Vagina (tissue), 2 donors: ENCODE measurements at places on chromosomes 13 and 19.

DNA sequence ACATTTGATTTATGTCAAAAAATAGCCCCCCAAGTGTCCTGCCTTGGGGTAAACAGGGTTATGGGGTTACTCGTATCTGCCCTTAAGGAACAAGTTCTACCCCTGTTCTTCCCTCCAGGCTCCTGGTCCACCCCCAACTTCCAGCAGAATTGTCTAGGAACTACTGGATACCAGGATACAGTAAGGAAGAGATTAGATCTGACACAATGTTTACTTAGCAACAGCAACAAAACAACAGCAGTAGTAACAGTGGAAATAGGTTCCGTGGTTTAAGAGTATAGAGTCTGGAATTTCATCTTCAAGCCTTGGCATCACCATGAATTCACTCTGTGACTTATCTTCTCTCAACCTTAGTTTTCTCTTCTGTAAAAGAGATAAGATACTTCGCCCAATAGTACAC lies 1.7 kb upstream of the FAM98C start:
- DNase-seq: no peak

DNA sequence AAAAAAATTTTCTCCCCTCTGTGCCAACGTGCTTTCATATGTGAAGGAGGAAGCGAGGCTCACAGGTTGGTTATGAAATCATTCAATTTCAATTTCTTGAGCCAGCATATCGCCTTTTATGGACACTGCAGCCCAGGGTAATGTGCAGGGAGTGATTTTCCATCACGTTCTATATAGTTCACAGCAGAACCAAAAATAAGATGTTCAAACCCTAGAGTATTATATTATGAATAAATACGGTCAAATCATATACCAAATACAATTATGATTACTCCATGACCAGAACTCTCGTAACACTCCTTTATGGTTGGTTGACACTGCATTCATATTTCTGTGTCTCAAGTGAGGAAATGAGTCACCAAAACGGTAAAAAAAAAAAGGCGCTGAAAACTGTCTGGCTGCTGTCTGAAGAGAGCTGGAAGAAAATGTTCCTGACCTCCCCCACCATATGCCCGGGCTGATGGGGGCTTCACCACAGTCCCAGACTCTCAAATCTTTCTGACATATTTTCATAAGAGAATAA lies 75.8 kb upstream of the UBAC2 start:
- no peak for DNase-seq

DNA sequence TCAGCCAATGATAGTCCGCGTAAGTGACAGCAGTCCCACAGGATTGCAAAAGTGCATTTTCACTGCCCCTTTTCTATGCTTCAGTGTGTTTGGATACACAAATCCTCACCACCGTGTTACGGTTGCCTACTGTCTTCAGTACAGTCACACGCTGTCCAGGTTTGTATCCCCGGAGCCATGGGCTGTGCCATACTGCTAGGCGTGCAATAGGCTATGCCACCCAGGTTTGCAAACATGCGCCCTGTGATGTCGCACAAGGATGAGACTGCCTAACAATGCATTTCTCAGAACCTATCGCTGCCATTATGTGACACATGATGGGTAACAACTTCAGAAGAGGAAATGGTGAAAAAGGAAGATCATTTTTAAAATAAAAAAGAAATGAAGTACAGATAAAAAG lies 16.8 kb upstream of the ADPRHL1 start:
- no peak for DNase-seq

DNA sequence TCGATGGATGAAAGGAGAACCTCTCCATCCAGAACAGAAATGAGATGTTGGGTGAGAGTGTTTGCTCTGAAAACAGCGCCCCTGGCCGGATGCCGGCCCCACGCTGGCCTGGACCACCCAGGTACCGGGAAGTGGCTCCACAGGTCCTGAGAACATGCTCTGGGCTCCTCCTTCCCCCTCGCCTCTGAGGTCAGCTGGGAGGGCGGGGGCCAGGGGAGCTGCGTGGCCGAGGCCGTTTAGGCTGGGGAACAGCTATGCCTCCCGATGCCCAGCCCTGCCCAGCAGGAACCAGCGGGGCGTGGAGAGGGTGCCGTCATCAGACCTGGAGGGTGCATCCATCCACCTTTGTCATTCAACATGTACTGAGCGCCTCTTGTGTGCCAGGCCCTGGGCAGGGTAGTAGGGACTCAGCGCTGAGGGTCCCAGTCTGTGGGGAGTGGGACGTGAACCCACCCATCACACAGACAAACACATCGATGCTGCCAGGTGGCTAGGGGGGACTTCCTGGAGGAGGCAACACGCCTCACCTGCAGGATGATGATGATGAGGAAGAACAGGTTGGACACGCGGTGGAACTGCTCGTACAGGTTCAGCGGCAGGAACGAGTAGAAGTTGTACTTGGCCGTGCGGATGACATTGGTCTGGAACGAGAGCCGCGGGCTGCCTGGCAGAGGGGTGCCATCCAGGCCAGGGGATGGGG lies 4.2 kb downstream of the ATP8B3 start:
- no peak for DNase-seq

GRCh38 chr13:23899555-23899954 lies 2.3 kb upstream of the C1QTNF9B start:
- no peak for DNase-seq

GRCh38 chr13:85529218-85529594 lies 270.0 kb downstream of the SLITRK6 start:
- DNase-seq: no peak

- DNase-seq: no peak
Observed at GRCh38 chr13:42377640-42378382, 105.9 kb downstream of the AKAP11 start.

- DNase-seq: no peak
Observed at GRCh38 chr13:32432856-32433255, 4.9 kb upstream of the N4BP2L1 start.

- no peak for DNase-seq
Observed at GRCh38 chr13:32200741-32201140, 114.4 kb downstream of the ZAR1L start.

- no peak for DNase-seq
Observed at GRCh38 chr13:75779393-75779792, 143.3 kb downstream of the LMO7 start.

DNA sequence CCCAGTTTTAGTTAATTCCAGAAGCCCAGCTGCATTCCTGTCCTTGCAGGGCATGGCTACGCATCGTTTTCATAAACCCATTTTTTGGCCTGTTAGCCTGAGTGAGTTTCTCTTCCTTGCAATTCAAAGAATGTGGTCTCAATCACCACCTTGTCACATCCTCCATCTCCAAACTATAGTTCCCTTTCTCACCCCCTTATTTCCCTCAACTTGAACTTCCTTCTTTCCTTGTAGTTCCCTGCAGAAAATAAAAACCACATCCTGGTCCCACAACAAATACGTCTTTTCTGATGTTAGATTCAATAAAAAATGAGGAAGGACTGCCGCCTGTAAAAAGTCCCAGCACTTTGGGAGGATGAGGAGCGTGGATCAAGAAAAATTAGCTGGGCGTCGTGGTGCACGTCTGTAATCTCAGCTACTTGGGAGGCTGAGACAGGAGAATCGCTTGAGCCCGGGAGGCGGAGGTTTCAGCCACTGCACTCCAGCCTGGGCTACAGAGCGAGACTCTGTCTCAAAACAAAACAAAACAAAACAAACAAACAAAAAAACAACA lies 13.2 kb downstream of the ADGRE3 start:
- no peak for DNase-seq

- no peak for DNase-seq
Observed at GRCh38 chr19:4695224-4695731, 25.1 kb upstream of the MYDGF start.

GRCh38 chr19:4642625-4643024 lies 3.3 kb downstream of the TNFAIP8L1 start:
- DNase-seq: no peak

DNA sequence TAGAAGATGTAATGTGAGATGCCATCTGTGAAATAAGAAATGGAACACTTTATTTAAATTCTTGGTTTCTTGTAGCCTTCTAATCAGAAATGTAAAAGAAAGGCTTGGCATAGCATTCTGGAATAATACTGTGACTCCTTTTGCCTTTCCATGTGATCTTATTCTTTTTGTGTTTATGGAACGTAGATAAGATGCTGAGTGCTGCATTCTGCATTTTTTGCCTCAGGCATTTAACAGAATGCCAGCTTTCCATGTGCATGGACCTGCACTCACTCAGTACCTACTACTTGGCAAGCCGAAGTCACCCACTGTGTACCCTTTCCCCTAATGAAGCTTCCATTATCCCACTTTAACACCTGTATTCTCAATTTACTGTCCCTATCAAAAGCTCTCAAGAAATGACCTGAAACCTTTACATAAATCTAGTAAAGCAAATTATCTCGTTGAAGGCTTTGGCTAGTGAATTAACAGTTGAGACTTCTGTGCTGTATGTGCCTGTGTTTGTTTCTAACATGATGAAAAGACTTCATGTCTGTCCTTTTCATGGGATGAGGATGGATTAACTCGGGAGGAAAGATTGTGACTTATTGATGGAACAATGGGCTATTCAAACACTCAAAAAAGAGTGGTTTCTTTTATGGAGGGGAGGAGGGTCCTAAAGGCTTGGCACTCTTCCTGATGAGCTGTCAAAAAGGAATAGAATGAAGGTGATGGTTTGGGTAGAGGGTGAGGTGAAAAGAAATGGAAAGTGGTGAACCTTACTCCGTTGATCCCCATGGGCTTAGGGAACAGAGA lies 44.7 kb upstream of the FRY start:
- no peak for DNase-seq

DNA sequence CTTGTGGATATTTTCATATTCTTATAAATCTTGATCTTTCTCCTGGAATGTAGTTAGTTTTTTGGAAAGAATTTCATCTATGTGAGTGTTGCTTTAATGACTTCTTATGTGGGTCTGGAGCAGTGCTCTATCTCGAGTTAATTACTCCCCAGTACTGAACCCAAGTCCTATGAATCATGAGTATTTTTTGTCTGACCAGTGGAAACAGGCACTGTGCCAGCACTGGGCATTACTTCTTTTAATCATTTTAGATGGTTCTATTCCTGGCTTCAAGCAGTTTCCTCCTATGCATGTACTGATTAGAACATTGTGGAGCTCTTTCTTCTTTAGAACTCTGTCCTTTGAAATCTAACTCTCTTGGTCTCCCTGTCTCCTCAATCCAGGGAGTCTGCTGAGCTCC lies 466.3 kb downstream of the PCDH17 start:
- DNase-seq: no peak

- no peak for DNase-seq
Observed at GRCh38 chr19:1249990-1250436, 1.6 kb downstream of the MIDN start.

DNA sequence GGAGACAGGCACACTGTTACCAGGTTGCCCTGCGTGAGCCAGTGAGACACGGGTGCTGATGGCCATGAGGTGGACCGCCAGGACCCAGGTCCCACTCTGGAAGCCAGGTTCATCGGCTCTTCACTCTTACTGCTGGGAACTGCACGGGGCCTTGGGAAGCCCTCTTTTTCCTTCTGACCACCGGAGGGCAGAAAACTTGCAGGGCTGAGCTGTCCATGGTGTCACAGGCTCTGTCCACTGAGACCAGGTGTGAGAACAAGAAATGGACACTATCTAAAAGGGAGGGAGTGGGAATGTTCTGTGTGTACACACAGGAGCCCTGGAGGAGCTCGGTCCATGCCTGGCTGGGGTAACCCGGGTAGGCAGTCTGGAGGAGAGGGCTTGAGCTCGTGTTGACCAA lies 93.4 kb downstream of the UQCRFS1 start:
- DNase-seq: no peak

DNA sequence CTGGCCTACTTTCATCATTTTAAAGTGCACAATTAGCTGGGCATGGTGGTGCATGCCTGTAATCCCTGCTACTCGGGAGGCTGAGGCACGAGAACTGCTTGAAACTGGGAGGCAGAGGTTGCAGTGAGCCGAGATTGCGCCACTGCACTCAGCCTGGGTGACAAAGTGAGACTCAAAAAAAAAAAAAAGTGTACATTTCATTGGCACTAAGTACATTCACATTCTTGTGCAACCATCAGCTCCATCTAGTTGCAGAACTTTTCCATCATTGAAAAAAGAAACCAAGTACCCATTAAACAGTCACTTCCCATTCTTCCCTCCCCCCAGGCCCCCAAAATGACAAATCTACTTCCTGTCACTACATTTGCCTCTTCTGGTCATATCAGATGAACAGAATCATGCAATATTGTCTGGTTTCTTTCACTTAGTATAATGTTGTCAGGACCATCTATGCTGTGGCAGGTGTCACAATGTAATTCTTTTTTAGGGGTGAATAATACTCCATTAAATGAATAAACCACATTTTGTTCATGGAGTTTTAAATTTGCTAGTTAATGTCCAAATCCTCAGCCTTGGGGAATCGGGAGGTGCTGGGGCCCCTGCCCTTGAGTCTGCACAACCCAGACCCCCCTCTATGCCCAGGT lies 7.4 kb upstream of the SIGLEC11 start:
- DNase-seq: no peak

DNA sequence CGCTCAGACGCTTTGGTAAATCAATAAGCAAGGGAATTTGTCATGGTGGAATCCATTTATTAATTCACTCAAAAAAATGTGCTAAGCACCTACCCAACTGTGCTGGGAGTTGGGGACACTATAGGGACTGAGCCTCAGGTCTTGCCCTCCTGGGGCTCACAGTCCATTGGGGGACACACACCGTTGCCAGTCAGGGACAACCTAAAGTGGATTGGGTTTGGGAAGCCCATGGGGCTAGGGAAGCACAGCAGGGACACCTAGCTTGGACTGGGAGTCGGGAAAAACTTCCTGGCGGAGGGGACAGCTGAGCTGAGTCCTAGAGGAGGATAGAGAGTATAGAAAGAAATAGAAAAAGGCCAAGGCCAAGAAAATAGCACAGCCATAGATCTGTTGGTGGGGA lies 8.5 kb downstream of the FOSB start:
- no peak for DNase-seq

DNA sequence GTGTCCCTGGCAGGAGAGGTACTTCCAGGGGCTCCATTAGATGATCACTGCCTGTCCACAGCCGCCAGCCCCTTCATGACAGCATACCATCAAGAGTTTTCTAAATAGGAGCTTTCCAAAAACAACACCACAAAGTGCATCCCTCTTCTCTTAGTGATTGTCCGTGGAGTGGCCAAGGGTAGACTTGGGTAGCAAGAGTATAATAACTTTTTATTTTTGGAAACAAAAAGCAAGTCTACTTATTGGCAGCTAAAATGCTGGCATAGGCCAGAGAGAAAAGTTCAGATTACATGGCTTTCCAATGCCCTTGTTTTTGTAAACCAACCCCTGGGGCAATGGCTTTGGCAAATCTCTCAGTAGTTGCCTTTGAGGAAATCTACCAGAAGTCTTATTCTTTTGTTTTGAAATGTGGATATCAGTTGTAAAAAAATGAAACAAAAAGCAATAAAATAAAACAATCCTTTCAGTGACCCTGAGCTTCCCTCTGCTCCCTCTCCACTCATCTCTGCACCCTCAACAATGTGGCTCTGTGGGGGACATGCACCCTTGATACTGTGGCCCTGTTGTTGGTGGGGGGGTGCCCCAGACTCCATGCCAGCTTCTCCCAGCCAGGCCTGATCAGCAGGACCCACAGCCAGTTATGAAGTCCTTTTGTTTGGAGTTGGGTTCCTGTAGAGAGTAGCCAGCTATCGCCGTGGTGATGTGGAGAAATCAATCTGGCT lies 294.1 kb downstream of the DLEU7 start:
- no peak for DNase-seq
